ENCODE measurements at places on chromosomes 2 and 18. TPM values are rescaled to one million over a fixed set of nuclear protein-coding genes. Genes with fewer than 3 reads are reported as not detected.

CD226 gene
- total RNA-seq, result 0.99 TPM

C2orf66 gene
- not detected for total RNA-seq

ID2 gene
- 207 TPM for total RNA-seq

IL36RN gene
- not detected for total RNA-seq

ASB18 gene
- not detected for total RNA-seq

TRABD2A gene
- 0.33 TPM for total RNA-seq

SERPINB12 gene
- not detected for total RNA-seq

GCKR gene
- 4.5 TPM for total RNA-seq

XIRP2 gene
- 0.09 TPM for total RNA-seq

HOXD4 gene
- total RNA-seq, result not detected
